ENCODE measurements at places on chromosomes 16 and 17.

DNA sequence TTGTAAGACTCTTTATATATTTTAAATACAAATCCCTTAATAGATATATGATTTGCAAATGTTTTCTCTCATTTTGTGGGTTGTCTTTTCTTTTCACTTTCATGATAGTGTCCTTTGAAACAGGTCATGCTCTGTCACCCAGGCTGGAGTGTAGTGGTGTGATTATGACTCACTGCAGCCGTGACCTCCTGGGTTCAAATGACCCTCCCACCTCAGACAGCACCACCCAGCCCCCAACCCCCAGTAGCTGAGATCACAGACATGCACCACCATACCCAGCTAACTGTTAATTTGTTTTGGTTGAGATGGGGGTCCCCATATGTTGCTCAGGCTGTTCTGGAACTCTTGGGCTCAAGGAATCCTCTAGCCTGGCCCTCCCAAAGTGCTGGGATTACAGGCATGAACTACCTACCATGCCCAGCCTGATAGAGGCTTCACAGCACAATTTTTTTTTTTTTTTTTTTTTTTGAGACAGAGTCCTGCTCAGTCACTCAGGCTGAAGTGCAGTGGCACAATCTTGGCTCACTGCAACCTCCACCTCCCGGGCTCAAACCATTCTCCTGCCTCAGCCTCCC lies 18.5 kb upstream of the TMIGD1 start:
- DNase-seq: no peak

GRCh38 chr16:54165174-54165911 lies 121.2 kb downstream of the IRX3 start:
- DNase-seq: no peak

DNA sequence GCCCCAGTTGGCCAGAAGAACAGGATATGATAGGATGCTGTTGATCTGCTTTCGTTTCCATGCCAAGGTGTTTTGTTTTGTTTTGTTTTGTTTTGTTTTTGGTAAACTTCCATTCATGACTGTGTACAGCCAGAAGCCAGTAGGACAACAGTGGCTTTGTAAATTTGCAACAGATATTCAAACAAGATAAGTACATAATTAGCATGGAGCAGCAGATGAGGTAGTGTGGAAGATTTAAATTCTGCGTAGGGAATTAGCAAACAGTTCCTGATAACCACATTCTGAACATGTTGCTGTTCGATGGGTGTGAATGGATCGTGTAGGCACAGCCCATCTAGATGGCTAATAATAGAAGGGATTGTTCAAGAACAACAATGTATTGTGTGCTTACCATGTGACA lies 1080.1 kb upstream of the RBFOX1 start:
- DNase-seq: no peak

DNA sequence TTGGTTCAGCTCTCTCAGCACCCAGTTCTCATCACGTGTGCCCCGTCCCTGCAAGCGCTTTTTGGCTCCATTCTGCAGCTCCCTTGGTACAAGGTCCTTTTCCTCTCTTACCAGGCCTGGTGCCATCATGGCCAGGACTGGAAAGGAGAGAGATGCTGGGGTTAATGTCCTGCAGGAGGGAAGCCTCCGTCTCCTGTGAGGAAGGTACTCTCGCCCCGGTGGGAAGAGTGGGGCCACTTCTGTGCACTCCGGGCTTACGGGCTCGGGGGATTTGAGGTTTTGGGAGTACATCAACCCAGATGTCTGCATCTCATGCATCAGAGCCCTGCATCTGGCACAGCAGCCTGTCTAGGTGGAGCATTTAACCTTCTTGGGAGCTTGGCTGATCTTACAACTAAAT lies 10.1 kb downstream of the CTRB2 start:
- DNase-seq: no peak

- DNase-seq: no peak
Observed at GRCh38 chr16:67258161-67258835, 9.5 kb downstream of the SLC9A5 start.

GRCh38 chr17:42457107-42457792 lies 1.4 kb upstream of the ATP6V0A1 start:
- DNase-seq: no peak

DNA sequence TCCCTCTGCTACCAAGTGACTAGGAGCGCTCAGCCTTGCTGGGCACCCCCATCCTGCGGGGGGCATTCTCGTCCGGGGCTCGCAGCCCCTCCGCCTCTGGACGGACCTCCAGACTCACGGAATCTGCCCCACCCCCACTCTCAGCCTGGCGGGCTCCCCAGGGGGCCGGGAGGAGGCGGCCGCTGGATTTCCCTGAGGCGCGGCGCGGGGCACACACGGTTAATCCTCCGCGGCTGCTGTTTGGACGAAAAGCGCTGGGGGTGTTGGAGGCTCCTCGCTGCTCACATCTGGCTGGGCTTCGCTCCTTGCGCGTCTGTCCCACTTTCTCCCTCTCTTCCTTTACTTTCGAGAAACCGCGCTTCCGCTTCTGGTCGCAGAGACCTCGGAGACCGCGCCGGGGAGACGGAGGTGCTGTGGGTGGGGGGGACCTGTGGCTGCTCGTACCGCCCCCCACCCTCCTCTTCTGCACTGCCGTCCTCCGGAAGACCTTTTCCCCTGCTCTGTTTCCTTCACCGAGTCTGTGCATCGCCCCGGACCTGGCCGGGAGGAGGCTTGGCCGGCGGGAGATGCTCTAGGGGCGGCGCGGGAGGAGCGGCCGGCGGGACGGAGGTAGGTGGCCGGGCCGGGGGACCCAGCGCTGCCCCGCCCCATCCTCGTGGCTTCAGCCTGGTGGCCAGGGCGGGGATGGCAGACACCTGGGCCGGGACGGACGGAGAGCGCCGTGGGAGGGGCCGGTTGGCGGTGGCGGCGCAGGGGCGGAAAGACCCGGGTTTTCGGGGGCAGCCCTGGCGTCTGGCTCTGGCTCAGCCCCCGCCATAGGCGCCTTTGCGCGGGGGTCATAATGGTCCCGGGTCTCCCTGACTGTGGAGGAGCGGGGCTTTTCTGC lies at the start of gene C1QTNF1:
C1QTNF1 (plus strand) TSS at position 284 of the 886 bp plus-strand sequence. CDS start 19,800 bp downstream, outside the sequence.
- no peak for DNase-seq

GRCh38 chr17:19308398-19308797 lies 54.1 kb downstream of the B9D1 start:
- DNase-seq: no peak

DNA sequence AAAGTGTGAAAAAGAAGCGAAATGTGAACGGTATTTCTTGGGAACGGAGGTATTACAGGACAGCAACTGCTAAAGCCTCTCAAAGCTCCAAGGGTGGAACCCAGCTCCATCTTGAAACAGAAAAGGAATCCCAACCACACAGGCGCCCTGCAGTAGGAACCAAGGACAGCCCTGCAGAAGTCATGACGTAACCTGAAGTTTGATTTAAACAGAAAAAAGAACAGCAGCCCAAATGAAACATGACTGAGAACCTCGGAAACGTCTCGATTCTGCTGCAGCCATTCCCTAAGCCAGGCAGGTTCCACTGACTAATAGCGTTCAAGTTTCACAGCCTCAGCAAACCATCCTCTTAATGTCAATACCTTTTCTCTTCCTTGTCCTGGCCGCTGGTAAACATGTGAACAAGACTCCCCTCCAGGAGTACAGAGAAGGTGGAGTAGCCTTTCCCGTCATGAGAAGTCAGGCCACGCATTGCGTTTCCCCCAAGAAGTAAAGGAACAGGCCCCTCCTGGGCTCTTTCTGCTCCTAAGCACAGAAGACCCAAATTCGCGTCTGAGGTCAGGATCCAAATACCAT lies 20.1 kb downstream of the SIAH1 start:
- no peak for DNase-seq

- no peak for DNase-seq
Observed at GRCh38 chr17:37064956-37065355, 116.2 kb downstream of the AATF start.

GRCh38 chr17:50096092-50096491 lies 941 bp downstream of the PDK2 start:
- no peak for DNase-seq

DNA sequence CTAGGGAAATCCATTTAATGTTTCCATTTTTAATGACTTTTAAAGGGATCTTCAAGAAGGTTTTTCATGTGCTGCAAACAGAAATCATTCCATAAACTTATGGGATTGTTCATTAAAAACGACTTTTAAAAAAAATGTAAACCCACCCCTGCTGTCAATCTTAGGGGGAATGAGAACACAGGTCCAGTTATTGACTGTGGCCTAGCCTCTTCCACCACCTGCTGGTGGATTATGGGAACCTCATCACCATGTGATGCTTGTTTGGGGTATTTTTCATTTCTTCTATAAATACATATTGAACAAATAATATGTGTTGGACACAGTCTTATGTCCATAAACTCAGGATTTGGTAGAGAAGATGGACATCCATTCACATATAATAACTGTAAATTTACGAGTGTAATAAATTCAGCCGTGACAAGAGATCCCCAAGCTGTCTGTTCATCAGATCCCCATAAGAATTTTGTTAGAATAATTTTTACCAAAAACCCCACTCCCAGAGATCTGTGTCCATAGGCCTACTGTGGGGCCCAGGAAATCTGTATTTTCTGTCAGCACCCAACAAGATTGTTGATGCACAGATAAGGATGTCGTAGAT lies 42.0 kb upstream of the TMC5 start:
- no peak for DNase-seq

DNA sequence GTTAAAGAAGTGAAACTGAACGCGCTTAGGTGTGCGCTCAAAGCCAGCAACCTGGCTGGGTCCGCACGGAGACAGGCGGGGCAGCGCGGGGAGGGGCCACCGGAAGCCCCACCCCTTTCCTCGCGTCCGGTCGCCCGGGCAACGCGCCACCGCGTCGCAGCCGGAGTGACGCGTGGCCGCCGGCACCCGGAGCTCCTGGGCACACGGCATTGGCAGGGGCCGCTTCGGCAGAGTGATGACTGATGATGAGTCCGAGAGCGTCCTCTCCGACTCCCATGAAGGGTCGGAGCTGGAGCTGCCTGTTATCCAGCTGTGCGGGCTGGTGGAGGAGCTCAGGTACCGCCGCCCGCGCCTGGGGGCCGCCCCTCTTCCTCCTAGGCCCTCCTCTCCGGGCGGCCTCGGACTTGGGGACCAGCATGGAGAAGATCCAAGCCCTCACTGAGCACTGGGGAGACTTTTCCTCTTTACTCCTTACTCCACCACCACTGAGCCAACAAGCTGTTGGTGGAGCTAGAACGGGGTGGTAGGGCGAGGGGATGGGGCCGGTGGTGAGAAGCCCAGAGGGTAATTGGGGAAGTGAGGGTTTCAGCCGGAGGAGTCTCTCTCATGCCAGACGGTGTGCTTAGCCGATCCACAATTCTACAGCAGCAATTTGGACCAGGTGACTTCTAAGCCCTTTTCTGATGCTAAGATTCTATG lies 44.9 kb downstream of the PRSS54 start:
- DNase-seq: peak; percentile 78

GRCh38 chr16:87033541-87034300 lies 283.5 kb downstream of the C16orf95 start:
- DNase-seq: no peak

- no peak for DNase-seq
Observed at GRCh38 chr16:17466876-17467275, 3.9 kb downstream of the XYLT1 start.

- DNase-seq: no peak
Observed at GRCh38 chr16:54934481-54935265, 4.0 kb downstream of the IRX5 start.

- no peak for DNase-seq
Observed at GRCh38 chr16:9328411-9328810, 237.0 kb downstream of the HAPSTR1 start.

GRCh38 chr17:56502120-56502654 lies 91.3 kb upstream of the NOG start:
- no peak for DNase-seq

- DNase-seq: no peak
Observed at GRCh38 chr16:67942510-67943255, 1.2 kb downstream of the LCAT start.

- no peak for DNase-seq
Observed at GRCh38 chr17:37310940-37311339, 64.8 kb upstream of the C17orf78 start.

DNA sequence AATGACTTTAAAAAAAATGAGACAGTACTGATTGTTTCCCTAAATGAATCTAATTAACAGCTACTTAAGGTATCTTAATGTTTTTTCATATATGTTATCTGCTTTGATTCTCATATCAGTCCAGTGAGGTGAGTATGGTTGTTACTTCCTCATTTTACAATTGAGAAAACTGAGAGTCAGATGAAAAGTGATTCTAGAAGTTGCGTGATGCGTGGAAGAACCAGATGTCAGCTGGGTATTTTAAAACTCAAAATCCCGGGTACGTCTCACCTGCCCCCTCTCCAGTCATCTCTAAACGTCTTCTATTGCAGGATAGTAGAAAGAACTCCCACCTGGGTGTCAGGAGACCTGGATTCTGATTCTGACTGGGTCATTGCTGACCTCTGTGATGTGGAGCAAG lies 89.2 kb downstream of the MAP2K6 start:
- DNase-seq: no peak

GRCh38 chr16:58853854-58854791 lies 120.0 kb upstream of the GOT2 start:
- no peak for DNase-seq

DNA sequence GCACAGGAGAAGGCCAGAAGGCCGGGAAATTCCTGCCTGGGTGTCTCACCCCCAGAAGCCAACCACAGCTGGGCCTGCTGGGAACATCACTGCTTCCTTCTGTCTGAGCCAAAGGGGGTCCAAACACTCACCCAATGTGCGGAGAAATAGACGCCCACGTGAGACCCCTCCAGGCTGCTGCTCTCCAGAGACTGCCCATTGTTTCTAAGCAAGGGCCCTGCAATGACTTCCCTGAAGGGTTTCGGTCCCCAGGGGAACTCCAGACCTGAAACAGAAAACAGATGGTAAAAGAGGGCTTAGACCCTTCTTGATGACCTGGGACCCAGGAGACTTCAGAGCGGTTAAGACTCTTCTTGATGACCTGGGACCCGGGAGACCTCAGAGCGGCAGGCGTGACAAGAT lies 41.3 kb downstream of the MRM3 start:
- DNase-seq: no peak

DNA sequence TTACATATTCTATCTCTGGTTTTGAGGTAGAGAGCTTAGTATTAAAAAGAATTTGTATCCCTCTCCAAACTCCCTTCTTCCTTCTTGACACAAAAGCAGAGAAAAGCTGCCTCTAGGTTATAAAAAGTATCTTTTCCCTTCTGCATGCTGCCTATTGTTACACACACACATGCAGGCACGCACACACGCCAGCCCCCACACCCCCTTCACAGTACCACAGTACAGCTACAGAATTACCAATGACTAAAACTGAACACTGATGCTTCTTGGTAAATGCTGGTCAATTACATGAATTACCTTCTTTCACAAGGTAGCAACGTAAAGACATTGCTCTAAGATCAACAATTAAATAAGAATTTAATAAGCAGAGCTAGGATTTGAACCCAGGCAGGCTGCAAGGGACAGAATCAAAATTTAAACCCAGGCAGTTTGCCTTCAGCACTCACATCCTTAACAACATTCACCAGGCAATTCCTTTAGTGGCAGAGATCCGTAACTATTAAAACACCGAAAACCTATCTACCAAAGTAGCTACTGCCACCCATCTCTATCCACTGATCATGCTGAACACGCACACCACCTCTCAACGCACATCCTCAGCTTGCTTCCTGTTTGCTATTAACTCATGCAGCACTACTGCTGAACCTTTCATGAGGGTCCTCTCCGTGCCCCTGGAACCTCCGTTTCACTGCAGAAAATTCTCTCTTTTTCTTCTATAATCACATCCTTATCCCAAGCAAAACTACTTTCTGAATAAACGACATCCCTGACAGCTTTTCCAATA lies 37.8 kb downstream of the YWHAE start:
- DNase-seq: no peak

GRCh38 chr17:67624886-67625656 lies 92.7 kb upstream of the NOL11 start:
- no peak for DNase-seq

GRCh38 chr16:67028167-67028695 lies 718 bp upstream of the CBFB start:
- DNase-seq: no peak
